ENCODE measurements at places on chromosomes 7 and 10.

DNA sequence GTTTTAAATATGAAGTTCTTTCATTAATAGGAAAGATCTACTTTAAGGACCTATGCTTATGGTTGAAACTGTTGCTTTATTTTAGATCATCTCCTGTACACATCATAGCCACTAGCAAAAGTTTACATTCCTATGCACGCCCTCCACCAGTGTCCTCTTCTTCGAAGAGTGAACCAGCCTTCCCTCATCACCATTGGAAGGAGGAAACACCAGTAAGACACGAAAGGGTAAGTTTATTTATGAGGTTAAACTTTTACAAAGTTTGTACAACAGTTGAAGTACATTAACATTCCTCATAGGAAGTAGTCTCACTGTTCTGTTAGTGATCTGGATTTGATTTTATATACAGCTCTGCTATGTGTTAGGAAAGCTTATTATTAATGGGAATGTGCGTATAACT is 16.9 kb downstream of the HBP1 start:
- DNase-seq: no peak

GRCh38 chr10:10394933-10395658 is 622.6 kb upstream of the CELF2 start:
- no peak for DNase-seq

DNA sequence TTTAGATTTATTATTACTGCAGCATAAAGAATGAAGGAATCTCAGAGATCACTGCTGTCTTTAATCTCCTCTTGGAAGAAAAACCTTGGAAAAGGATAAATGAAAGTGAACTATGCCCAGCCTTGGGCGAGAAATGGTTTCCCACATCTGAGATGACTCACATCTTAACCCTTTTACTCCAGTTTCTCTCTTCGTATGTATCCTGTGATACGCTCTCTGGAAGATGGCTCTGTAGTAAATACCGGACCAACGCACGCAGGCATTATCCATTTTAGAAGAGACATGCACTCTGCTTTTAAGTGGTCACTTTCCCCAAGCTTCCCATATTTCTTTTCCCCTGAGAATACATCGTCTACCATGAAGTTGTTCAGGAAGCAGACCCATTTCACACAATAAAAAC is 207.3 kb upstream of the BMPER start:
- no peak for DNase-seq

- DNase-seq: no peak
Observed at GRCh38 chr7:29170781-29171180, 23.8 kb upstream of the CHN2 start.

DNA sequence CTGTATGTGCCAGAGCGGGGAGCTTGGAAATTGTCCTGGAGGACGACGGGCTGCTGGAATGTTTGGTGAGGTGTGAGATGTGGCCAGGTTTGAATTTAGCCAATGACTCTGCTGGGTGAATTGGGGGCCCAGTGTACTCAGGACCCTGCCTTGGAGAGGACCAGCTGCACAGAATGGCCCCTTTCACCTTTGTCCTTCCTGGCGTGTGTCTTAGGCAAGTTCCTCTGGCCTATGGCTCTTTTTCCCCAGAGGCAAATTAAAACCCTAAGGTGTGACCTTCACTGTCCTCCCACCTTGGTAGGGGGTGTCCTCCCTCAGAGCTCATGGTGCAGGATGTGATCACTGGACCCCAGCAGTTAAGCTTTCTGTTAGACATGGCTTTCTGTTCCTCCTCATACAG is 47.8 kb downstream of the CXCL12 start:
- DNase-seq: no peak

GRCh38 chr7:139542308-139543151 is 19.0 kb downstream of the CLEC2L start:
- DNase-seq: no peak

GRCh38 chr10:25831080-25831479 is 102.9 kb upstream of the MYO3A start:
- no peak for DNase-seq

DNA sequence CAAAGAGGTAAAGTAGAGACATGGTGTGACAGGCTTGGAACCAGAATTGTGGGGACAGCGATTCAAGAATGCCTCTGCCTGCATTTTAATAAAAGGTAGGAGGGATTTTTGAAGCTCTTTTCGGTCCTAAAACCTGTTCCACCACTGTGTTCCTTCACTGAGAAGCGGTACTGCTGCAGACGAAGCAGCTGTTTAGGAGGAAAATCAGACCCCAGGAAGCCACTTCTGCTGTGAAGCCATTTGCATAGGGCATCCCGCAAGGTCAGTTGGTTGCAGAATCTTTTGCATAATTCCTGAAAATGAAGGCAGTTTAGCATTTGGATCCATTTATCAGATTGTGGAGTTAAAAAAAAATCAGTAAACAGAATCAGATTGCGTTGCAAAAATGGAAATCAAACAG is 183.3 kb upstream of the PRKCQ start:
- DNase-seq: no peak

- DNase-seq: no peak
Observed at GRCh38 chr7:92076509-92076908, 57.8 kb downstream of the CYP51A1 start.

DNA sequence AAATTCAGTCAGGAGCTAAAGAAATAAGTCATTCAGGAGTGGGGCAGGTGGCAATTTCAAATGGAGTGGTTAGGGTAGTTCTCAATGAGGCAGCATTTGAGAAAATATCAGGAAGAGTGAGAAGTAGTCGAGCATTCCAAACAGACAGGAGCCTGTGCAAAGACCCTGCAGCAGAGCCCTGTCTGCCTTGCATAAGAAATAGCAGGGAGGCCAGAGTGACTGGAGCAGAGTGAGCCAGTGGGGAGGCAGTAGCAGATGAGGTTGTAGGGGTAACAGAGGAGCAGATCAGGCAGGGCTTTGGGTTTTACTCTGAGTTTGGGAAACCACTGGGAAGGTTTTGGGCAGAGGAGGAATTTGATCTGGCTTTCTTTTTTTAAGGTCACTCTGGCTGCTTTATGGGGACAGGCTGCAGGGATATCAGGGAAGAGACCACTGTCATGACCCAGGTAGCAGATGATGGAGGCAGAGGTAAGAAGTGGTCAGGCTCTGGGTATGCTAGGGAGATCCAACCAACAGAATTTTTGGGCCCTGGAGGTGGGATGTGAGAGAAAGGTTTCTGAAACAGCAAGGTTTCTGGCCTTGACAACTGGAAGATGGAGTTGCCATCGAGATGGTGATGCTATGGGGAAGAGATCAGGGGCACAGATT is 1.3 kb upstream of the BLVRA start:
- DNase-seq: no peak

GRCh38 chr7:2373646-2374045 is 19.0 kb downstream of the EIF3B start:
- DNase-seq: no peak

DNA sequence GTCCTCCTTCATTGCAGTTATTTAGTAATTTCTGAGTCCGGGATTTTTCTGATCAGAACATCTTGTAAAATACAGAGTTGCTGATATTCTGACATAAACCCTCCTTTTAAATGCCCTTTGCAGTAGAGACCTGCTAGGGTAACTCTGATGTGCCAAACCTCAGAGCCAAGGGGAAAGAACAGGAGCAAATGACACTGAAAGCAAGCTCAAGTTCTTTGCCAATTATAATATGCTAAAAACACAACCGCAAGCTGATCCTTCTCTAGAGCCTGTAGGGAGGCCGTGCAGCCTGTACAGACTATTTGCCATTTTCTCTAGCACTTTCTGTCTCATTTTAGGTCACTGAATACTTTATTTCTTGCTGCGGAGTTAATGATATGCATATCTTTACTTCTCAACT is 240.4 kb downstream of the CAMK1D start:
- DNase-seq: no peak

DNA sequence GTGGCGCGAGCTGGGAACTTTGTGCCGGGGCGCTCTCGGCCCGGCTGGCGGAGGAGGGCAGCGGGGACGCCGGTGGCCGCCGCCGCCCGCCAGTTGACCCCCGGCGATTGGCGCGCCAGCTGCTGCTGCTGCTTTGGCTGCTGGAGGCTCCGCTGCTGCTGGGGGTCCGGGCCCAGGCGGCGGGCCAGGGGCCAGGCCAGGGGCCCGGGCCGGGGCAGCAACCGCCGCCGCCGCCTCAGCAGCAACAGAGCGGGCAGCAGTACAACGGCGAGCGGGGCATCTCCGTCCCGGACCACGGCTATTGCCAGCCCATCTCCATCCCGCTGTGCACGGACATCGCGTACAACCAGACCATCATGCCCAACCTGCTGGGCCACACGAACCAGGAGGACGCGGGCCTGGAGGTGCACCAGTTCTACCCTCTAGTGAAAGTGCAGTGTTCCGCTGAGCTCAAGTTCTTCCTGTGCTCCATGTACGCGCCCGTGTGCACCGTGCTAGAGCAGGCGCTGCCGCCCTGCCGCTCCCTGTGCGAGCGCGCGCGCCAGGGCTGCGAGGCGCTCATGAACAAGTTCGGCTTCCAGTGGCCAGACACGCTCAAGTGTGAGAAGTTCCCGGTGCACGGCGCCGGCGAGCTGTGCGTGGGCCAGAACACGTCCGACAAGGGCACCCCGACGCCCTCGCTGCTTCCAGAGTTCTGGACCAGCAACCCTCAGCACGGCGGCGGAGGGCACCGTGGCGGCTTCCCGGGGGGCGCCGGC is 870 bp downstream of the FZD1 start:
- peak; percentile 36 for DNase-seq

DNA sequence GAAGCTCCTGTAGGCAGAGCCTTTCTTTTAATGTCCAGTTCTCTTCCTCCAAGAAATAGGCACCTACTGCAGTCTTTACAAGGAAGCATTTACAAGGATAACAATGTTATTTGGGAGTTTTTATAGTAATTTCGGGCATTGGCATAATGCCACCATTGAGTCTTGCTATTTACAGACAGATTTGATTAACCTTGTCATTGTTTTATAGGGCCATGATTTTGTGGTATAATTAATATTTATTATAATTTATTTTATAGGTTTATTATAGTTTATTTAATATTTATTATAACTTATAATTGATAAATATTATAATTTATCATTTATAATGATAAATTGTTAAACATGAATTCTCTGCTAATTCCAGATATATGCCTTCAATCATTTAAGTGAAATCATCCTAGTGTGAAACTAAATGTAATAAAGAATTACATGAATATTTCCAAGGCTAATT is 573 bp upstream of the POT1 start:
- no peak for DNase-seq

GRCh38 chr7:30974605-30975255 is 11.0 kb downstream of the GHRHR start:
- no peak for DNase-seq

GRCh38 chr7:29228289-29229011 is 33.9 kb downstream of the CHN2 start:
- DNase-seq: no peak

- no peak for DNase-seq
Observed at GRCh38 chr7:140625908-140626868, 14.4 kb downstream of the DENND2A start.

DNA sequence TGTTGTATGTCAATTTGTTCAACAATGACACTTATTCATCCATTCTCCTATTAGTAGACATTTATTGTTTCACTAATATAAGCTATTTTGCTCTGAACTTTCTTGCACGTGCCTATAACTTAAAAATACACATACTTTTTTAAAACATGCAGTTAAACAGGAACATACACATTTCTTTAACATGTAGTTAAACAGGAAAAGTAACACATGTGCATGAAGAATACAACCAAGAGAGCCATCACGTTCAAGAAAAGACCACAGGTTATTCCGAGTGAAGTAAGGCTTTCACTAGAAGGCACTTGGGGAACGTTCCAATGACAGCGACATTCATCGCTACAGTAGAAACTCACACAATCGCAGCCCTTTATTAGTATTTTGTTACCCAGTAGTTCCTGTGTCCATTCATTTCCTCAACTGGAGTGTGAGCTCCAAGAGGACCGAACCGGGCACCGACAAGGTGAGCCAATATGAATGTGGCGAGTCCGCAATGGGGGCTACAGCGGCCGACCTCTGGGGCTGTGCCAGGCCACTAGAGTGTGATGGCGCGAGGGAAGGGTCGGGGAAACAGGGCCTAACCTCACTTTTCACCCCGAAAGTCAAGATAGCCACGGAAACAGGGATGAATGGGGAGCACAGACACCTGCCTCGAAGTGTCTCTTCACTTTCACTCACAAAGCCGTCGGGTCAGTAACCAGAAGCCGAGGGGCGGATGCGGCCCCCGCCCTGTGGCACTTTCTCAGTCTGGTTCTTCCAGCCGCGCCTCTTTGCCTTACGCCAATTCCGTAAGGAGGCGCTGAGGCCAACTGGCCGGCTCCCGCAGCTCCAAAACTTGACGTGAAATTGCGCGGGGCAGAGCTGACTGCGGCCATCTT is 775 bp upstream of the SEPTIN7 start:
- DNase-seq: peak; percentile 66

DNA sequence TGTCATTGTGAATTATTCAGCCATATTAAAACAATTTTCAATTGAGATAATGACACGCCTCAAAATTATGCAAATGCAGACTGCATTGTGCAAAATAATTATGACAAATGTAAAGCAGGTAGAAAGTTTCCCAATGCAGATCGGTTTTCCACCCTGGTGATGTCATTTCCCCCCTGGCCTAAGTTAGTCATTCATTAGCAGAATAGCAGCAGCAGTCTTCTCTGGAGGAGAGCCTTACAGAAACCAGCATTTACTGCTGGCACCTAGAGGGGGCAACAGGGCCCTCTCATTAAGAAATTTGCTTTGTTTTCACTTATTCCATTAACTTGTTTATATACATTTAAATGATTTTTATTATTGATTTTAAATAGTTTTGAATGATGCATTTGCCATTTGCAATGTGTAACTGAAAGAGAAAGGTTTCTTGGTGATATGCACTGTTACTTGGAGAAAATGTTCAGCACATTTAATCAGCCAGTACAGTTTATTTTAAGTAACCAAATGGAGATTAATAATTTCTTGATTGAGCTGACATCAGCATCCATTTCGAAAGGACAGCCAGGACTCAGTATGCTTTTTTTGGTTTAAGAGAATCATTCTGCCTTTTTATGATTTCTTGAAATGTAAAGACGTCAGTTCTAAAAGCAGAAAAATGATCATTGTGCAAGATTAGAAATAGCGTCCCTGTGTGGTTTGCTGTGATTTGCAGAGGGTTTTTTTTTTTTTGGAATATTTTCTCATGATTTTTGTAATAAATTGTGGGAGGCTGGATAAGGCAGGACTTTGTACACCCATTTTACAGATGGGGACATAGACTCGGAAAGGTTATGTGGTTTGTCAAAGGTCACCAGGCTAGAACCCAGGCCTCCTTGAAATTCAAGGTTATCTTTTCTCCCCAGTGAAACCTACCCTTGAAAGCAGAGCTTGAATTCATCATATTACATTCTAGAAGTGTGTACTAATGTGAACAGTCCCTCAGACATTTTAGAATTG is 3.5 kb downstream of the ARID5B start:
- peak; percentile 9 for DNase-seq

GRCh38 chr7:55237156-55237893 is 127.8 kb upstream of the LANCL2 start:
- DNase-seq: no peak
